ENCODE measurements at places on chromosomes 1 and 21.

- no peak for DNase-seq
These were observed at the start of gene GBP4 for GRCh38 chr1:89198491-89199072. Gene GBP4, minus strand, starts transcription at chr1:89198942. Its CDS starts 108 bp downstream, at chr1:89198834.

GRCh38 chr21:15667819-15668218, 62.0 kb upstream of the USP25 start:
- no peak for DNase-seq

DNA sequence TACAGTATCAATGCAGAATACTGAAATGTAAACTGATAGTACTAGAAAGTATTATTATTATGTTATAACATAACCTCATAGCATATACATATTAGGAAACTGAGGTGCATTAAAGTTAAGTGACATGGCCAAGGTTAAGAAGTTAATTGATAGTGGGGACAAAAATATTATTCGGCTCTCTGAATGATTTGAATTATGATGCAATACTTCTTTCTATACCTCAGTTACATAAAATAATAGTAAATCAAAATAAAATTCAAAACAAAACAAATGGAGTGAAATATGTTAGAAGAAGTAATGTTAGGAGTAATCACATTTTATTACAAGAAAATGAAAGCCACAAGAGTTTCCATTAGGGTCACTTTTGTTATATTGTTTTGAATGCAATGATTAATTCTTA, 455.2 kb downstream of the PLA2G4A start:
- no peak for DNase-seq

- DNase-seq = no peak
These were observed 99.0 kb downstream of the NFIA start for GRCh38 chr1:61181067-61182038.

GRCh38 chr1:242764161-242764560, 239.7 kb upstream of the PLD5 start:
- DNase-seq = no peak

DNA sequence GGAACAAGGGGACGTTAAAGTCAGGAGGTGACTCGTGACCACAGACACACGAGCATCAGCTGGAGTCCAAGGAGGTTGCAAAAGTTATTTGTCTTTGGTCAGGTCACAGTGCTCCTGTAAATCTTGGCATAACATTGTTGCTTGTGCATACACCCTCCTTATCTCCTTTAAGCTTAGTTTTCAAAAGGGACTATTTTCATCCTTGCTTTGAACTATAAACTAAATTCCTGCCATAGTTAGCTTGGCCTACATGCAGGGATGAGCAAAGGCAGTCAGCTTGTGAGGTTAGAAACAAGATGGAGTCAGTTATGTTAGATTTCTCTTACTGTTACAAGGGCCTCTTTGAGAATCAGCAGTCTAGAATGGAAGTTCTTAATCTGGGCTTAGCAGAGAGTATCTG, 28.0 kb upstream of the FASLG start:
- DNase-seq = no peak
